ENCODE measurements at places on chromosomes 3 and 15.

GRCh38 chr15:68278595-68279405 lies 1.3 kb downstream of the FEM1B start:
- DNase-seq, result no peak

DNA sequence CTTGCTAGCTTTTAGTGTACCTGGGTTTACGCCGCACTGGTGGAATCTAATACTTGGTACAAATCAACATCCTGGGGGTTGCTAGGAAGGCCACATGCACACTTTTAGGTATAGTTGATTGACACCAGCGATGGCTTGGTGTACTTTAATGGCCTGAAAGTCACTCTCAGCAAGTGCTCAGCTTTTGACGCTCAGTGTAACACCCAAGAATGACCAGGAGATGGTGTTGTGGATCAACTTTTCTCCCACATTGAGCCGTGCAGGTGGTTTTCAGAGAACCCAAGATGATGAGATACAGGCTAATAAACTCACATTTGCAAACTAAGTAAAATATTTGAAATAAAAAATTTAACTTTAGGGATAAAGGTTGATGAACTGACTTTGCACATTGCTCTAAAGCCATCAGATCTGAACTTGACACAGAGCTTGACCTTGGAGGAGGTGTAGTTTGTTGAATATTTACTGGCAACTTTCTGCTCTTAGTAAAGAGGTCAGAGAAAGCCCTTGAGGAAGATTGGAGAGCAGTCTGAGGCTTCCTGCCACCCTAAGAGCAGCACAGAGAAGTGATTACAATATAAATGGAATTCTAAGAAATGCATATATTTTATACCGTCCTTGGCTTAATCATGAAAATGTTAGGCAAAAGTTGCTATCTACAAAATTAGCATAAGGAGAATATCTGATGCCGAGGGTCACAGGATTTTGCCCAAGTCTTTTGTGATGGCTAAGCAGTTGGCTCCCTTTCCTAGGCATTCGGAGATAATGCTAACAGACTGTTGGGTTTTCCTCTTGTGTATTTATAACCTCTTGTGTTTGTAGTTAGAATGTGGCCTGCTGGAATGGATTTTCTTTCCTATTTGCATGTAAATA lies 143.4 kb upstream of the RASGRP1 start:
- peak; percentile 39 for DNase-seq

- DNase-seq, result no peak
Observed at GRCh38 chr3:69368129-69368741, 17.7 kb downstream of the FRMD4B start.

- DNase-seq, result no peak
Observed at GRCh38 chr3:6785726-6786125, 75.2 kb upstream of the GRM7 start.

DNA sequence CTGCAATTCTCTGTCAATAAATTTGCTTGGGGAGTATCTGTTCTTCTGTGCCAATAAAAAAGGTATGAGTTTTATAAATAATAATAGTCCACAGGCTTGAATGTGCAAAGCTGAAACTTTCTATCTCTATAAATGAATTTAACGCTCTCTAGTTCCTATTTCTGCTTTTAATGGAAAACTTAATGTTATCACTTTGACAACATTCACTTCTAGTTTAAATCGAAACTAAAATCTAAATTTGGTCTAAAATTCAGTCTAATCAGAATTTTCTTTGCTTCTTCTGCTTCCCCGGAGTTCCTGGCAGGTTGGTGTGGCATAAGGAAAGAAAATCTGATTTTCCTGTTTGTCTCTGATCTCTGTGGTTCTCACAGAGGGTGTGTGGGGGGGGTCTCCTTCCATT lies 450.1 kb upstream of the TBL1XR1 start:
- DNase-seq, result no peak

DNA sequence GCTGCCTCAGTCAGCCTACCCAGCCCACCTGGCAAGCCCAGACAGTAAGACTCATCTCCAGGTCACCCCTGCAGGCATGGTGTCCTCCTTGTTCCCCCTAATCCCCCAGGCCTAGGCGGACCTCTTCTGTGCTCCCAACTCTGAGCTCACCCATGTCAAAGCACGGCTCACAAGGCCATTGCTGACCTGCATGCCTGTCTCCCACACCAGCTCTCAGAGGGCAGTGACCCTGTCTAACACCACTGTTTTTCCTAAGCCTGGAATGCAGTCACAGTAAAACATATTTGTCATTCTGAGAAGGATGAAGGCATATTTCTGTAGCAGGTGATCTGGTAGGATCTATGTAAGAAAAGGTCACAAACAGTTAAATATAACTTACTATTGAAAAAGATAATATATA lies 110.3 kb upstream of the HACD2 start:
- DNase-seq, result peak; percentile 60

GRCh38 chr15:59549301-59550185 lies 62.0 kb upstream of the GCNT3 start:
- DNase-seq, result no peak

DNA sequence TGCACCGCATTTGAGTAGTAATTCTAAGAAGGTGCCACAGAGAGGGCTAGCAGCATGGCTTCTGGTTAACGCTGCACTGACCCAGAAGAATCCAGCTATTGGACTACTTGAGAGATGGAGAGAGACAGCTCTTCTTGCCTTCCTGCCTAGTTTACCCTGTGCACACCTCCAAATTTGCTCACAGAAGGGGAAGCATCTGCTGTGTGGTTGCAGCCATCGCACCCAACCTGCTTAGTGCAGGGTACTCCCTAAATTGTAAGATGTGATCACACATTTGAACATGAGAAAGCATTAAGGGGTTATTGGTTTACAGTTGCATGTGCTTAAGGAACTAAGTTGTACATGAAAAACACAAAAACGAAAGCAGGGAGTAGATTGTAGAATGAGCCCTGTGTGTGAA lies 122.1 kb downstream of the FOXB1 start:
- DNase-seq, result no peak

GRCh38 chr3:16379838-16380237 lies 114.8 kb downstream of the OXNAD1 start:
- DNase-seq, result no peak

- peak; percentile 78 for DNase-seq
Observed at GRCh38 chr3:129688271-129688895, 81.9 kb upstream of the PLXND1 start.

- no peak for DNase-seq
Observed at GRCh38 chr3:113140876-113141275, 70.5 kb upstream of the BOC start.
